ENCODE measurements at places on chromosomes 3 and 15.

DNA sequence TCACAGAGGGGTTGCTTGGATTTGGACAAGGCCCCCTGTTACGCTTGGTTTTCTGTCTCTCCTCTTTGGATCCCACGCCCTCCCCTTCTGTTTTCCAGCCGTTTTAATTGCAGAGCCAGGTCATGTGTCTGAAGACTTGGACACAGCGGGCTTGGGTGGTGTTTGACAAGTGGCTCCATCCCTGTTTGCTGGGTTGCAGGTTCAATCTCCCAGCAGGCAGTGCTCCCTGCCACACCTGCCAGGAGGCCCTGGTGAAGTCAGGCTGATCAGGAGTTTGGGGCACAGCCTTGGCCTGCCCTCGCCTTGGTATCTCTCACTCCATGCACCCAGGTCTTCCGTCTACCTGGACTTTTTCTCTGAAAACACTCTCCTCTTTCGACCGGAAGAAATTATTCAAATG lies 59.0 kb downstream of the PLXNA1 start:
- DNase-seq, result no peak

GRCh38 chr3:149657321-149657925 lies 402 bp downstream of the WWTR1 start:
- no peak for DNase-seq

GRCh38 chr3:47414666-47415587 lies 34.1 kb downstream of the PTPN23 start:
- no peak for DNase-seq

DNA sequence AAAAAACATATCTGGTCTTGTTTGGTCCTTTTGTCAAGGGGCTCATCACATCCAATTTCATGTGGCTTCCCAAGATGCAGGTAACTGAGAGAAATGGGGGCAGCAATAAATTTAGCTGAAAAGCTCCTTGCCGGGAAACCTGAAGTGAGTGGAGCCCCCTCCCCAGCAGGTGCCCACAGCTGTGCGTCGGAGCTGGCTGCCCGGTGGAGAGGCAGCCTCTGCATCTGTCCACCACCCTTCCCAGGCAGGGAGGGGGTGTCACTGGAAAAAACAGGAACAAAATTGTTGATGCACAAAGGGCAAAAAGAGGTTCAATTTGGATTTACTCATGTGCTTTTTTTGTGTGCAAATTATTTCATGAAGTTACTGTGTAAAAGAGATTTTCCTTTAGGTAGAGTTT lies 249.4 kb upstream of the LYSMD4 start:
- DNase-seq, result no peak

DNA sequence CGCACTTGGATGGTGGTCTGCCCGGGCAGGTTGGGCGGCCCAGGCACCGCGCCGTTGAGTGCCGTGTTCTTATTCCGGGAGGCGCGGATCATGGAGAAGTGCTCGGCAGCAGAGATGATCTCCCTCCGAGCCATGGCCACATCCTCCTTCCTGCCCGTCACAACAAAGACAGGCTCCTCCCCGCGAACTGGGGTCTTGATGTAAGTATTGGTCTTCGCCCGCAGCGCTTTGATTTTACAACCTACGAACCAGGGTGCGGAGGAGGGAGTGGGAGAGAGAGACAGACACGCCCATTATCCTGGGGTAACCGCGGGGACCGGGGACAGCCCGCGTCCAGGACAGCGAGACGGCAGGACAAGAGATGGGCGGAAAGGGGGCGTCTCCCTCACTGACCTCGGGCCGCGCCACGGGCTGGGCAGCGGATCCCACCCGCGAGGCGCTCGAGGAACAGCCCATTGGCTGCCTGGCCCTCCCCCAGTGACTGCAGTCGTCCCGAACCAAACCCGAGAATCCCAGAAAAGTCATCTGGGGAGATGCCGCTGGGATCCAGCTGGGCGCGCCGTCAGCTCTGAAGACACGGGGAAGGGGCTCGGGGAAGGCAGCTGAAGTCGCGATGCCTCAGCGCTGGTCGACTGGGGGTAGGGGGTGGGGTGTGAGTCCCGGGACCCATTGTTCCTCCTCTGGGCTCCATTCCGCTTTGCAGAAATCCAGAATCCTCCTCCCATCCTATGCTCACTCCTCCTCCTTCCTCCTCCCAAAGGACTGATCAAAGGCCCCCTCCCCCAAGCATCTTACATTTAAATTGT lies 1.2 kb downstream of the MEX3B start:
- no peak for DNase-seq

- no peak for DNase-seq
Measured at GRCh38 chr3:54393150-54393549, 270.8 kb downstream of the CACNA2D3 start.

DNA sequence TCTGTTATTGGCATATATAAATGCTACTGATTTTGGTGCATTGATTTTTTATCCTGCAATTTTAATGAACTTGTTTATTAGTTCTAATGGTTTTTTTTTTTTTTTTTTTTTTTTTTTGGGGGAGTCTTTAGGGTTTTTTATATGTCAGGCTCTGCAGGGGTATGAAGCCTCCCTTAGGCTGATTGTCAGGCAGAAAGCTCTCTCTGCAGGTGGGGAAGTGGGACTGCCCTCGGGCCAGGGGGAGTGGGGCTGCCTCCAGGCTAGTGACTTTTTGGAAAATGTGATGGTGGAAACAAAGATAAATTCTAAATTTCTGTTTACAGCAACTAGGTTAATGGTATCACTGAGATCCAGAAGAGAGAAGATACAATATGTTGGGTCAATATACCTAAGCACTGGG lies 14.4 kb upstream of the NAALADL2 start:
- no peak for DNase-seq

DNA sequence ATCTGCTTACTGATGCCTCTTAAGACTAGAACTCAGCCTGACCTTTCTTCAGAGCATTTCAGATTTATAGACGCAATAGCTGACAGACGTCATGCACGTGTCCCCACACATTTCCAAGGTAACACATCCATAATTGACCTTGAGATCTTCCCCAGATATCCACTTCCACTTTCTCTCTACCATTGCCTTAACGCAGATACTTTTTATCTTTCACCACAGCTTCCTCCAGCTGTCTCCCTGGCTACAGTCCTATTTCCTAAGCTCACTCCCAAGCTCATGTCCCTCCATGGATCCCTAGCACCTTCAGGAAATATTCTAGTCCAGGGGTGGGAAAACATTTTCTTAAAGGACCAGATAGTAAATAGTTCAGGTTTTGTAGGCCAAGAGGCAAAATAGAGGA lies 173.0 kb upstream of the MITF start:
- DNase-seq, result no peak

DNA sequence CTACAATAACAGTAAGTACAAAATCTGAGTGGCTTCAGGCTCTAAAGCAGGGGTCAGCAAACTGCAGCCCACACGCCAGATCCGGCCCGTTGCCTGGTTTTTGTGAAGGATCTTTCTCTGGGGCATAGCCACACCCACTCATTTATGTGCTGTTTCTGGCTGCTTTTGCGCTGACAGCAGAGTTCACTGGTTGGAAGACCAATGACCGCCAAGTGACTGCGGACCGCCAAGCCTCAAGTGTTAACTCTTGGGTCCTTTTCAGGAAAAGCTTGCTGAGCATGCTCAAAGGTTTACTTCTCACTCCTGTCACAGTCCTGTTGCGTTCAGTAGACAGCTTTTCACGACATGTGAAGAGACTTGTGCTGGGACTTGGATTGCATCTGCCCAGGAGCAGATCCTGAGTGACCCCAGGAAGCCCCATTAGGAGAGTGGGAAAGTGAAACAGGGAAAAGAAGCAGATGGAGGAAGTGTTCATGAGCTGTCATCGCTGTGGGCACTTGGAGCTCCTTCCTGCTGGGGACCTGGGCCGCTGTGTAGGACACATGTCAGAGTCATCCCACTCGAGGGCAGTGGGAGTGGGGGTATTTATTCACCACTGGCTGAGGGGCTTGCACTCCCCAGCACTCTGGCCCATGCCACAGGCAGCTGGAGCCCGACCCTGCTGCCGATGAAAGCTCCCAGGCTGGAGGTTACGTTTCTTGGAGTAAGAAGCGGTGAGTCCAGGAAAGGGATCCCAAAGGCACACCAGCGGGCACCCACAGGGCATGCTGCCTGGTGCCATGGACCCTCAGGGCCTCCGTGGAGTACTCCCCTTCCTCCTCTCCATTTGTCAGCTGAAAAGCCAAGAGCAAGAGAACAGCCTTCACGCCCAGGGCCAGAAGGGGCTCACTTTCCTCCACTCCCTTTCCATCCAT lies 249.1 kb downstream of the PLCL2 start:
- no peak for DNase-seq

GRCh38 chr3:60070366-60070765 lies 1020.5 kb upstream of the CFAP20DC start:
- no peak for DNase-seq

GRCh38 chr15:35256141-35256540 lies 171.0 kb upstream of the NANOGP8 start:
- no peak for DNase-seq

DNA sequence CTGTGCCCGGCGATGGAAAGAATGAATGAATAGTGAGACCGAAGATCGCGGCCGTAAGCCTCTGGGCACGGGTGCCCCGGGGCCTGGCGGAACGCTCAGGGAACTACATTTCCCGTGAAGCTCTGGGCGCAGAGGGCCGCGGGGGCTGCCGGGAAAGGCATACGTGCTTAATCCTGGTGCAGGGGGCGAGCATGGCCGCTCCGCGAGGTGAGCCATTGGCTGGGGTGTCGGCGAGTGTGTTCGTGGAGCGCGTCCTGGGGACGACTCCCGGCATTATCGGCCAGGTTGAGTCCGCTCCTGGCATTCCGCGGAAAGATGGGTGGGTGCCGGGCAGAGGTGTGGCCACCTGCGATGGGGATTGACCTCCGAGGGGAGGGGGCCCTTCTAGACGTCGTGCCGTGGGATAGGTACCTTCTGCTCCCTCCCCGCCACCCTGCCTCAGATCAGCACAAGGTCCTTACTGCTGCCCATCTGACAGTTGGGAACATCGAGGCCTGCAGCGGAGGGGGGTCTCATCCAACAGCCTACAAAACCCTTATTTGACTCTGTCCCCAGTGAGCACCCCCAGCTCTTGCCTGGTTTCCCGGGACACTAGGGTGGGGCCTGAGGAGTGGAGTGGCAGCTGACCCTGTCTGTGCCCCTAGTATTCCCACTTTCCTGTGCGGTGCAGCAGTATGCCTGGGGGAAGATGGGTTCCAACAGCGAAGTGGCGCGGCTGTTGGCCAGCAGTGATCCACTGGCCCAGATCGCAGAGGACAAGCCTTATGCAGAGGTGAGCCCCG lies at the start of gene MPI:
Gene MPI (plus strand): TSS at position 160 of the 782 bp plus-strand sequence. CDS start 32 bp downstream, at position 192.
- DNase-seq, result peak; percentile 76

GRCh38 chr3:111668888-111669488 lies 73.8 kb upstream of the ZBED2 start:
- DNase-seq, result no peak

- no peak for DNase-seq
Measured at GRCh38 chr15:69574506-69574905, 121.9 kb downstream of the RPLP1 start.

DNA sequence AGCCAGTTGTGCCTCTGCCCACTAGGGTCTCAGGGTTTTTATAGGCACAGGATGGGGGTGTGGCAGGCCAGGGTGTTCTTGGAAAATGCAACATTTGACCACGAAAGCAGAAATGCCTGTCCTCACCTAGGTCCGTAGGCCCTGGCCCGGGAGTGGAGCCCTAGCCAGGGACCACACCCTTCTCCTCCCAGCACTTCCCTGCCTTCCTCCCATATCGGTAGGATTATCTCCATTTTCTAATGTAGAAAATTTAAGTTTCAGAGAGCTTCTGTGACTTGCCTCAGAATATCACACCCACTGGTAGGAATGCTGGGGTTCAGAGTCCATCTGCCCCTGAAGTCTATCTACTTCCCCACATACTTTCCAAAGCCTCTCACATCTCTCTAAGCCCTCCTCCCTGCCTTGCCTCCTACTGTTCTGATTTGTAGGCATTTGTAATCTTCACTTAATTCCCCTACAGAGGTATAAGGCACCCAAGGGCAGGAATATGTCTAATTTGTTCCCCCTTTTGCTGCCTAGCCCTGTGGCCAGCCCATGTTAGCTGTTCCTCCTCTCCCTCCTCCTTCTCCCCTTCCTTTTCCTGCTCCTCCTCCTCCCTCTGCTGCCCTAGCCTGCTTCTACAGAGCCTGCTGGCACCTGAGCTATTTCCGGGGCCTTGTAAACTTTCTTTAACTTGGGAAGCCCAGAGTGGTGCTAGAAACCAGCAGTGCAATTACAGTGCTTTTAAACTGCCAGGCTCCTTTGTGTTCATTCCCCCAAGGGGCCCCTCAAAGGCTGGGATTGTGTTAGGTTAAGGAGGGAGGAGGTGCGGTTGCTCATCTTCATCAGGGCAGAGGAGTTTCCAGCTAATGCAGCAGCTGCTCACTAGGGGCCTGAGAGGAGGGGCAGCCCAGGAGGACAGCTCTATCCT lies 71.1 kb downstream of the MRPL46 start:
- DNase-seq, result no peak
